ENCODE measurements at places on chromosomes 5 and 9.

DNA sequence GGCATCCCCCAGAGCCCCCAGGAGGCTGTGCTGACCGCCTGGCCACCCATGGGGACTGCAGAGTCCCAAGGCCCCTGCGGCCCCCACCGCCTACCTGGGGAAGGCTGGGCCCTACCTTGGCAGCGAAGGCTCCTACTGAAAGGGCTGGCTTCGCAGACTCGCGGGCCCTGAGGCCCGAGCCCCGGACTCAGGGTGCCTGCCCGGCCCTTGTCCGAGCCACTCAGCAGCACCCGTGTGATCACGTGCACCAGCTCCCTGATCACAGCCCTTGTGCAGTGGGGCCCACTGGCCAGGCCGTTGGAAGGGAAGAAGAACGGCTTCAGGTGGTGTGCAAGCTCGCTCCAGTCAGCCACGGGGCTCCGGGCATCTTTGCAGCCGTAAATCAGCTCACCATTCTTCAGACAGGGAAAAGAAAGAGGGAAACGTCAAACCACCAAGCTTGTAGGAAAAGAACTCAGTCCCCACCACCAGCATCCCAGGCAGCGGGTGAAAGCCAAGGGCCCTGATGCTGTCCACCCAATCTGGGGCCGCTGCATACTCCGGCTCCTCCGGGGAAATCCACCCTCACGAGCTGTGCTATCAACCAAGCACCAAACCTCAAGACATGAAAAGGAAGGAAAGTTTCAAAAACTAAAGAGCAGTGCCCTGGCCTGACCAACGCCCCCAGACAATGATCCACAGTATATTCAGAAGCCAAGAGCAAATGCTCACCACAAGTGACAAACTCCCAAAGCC is 31.9 kb downstream of the IPPK start:
- peak; percentile 46 for DNase-seq

GRCh38 chr5:159864885-159865691 is 51.2 kb upstream of the ADRA1B start:
- no peak for DNase-seq

GRCh38 chr5:76695346-76695745 is 20.6 kb upstream of the F2R start:
- DNase-seq = no peak

GRCh38 chr9:105129731-105130130 is 114.7 kb upstream of the SLC44A1 start:
- no peak for DNase-seq

GRCh38 chr9:112846528-112847488 is 43.9 kb downstream of the SLC46A2 start:
- no peak for DNase-seq

GRCh38 chr9:98873951-98874371 is 66.5 kb downstream of the GALNT12 start:
- DNase-seq = no peak

DNA sequence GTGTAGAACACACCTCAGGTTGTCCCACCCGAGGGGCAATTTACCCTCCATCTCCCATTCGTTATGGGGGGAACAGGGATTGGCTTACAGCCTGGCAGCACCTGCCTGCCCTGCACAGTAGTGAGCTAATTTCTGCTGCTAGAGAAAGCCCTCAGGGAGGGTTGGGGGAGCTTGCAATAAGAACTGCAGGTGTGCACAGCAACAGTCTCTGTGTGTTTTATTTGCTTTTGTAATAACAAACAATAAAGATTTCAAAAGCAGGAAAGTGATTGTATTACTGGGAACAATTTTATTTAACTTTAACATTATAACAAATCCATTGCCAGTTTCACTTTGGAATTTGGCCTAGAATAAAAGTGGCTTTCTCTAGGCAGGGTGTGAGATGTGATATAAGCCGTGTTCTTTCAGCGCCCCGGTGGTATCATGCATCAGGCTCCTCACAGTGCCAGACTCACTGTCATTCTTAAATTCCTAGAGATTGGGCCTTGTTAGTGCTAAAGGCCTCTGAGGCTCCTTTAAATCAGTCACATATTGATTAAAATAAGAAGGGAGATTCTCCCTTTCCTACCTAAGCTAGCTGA is 81.1 kb downstream of the RMI1 start:
- DNase-seq = no peak

DNA sequence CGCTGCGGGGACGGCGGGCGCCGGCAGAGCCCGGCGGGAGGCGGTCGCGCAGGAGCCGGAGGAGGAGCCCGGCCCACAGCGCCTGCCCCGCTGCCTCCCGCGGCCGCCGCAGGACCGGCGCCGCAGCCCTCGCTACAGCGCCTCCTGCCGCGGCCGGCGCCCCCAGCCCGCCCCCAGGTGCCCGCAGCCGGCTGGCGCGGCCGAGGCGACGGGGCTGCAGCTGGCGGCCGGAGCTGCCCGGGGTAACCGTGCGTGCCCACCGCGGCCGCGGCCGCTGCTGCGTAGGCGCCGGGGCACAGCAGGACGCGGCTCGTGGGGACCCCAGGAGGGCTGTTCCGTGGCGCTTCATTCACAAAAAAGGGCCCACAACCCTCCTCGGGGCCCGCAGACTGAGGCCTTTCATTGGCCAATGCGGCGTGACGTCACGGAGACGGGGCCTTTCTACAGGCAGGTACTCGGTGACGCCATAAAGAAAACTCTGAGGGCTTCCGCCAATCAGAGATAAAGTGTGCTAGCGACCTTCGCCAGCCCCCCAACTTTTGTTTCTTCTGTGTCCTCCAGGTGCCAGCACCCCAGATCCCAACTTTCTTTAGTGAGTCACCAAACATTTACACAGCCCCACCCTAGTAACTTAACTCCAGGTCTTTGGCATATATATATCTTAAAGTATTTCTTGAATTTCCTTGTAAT is at the start of gene CDC14B:
TSS of gene CDC14B (minus strand) at position 353 of the 690 bp plus-strand sequence. CDS start 465 bp downstream, outside the sequence.
- DNase-seq = peak; percentile 87

DNA sequence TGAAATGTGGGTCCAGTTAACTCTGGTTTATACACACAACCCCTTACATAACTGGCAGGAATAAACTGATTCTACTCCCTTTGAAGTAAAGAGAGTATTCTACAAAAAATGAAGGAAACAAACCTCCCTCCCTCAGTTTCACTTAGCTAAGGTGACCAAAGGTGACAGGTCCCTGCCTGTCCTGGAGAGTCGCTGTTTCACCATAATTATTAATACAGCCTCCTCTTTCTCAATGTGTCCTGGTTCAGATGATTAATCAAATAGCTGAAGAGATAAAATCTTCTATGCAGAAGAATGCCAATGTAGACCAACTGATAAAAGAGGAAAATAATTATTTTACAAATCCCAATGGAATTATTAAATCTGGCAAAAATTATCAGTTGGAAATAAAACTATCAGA is 163.7 kb upstream of the GNA14 start:
- no peak for DNase-seq

- no peak for DNase-seq
Measured at GRCh38 chr5:116289276-116289675, 204.5 kb downstream of the COMMD10 start.

GRCh38 chr5:98679963-98680362 is 93.5 kb upstream of the RGMB start:
- DNase-seq = no peak

DNA sequence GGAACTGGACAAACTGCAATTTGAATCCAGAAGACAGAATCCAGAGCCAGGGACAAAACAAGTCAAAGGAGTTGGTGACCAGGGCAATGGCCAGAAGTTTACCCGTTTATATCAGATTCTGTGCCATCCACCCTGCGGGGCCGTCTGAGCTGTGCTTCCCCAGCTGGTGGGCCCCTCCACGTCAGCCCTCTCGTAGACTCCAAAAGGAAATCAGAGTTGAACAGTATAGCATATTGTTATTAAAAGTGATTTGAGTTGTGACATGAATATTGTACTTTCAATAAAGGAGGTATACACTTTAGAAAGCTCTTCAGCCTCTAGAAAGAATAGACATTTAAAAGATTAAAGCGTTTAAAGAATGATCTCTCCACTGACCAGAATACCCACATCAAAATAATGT is 102.4 kb downstream of the NFIB start:
- no peak for DNase-seq

DNA sequence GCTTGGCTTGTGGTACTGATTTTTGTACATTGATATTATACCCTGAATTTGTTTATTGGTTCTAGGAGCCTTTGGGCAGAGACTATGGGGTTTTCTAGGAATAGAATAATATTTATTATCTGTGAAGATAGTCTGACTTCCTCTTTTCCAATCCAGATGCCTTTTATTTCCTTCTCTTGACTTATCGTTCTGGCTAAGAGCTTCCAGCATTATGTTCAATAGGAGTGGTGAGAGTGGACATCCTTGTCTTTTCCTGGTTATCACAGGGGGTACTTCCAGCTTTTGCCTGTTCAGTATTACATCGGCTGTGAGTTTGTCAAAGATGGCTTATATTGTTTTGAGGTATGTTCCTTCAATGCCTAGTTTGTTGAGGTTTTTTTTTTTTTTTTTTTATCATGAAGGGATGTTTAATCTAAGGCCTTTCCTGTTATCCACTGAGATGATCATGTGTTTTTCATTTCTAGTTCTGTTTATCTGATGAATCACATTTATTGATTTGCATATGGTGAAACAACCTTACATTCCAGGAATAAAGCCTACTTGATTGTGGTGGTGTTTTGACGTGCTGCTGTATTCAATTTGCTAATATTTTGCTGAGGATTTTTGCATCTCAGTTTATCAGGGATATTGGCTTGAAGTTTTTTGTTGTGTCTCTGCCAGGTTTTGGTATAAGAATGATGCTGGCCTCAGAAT is 77.5 kb downstream of the CERT1 start:
- no peak for DNase-seq

DNA sequence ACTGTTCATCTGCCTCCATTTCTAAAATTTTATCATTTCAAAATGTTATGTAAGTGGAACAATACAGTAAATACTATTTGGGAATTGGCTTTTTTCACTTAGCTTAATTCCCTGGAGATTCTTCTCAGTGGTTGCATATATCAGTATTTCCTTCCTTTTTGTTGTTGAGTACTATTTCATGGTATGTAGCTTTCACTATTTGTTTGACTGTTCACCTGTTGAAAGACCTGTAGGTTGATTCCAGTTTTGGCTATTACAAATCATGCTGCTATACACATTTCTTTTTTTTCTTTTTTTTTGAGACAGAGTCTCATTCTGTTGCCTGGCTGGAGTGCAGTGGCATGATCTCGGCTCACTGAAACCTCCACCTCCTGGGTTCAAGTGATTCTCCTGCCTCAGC is 33.0 kb upstream of the PWWP2A start:
- no peak for DNase-seq

Data from right lobe of liver (tissue), 6 donors.